ENCODE measurements at places on chromosomes 1 and 21.

GRCh38 chr1:156399355-156400125, 30.5 kb downstream of the RHBG start:
- no peak for DNase-seq

- no peak for DNase-seq
Measured at GRCh38 chr21:45508607-45509565, 33.4 kb downstream of the SLC19A1 start.

DNA sequence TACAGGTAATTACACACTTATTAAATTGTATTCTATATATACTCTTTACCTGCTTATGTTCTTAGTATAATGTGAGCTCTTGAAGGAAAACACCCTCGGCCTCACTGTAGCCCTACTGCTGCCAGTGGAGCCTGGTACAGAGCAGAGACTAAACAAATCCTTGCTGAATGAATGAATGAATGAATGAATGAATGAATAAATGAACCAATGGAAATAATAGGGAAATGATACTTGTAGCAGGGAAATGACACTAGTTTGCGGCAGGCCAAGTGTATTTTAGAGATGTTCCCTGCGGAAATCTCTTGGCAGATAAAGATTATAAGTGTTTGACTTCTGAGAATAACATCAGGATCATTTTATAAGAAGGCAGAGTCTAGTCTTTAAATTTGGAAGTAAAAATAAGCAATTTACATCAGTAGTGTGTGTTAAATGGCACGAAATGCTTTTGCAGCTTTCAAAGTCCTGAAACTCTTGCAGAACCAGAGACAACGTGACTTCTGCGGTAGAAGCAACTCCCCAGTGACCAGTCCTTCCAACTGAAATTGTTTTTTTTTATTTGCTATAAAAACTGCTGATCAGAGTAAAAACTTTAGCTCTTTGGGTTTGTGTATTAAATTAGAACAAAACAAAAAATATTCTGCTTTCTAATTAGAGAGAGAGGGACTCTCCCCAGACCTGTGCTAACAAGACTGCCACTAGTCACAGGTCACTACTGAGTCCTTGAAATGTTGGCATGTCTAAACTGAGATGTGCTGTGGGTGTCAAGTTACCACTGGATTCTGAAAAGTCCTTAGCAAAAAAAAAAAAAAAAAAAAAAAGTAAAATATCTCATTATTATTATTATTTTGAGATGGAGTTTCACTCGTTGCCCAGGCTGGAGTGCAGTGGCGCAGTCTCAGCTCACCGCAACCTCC, 199.3 kb upstream of the MAP1LC3C start:
- no peak for DNase-seq

DNA sequence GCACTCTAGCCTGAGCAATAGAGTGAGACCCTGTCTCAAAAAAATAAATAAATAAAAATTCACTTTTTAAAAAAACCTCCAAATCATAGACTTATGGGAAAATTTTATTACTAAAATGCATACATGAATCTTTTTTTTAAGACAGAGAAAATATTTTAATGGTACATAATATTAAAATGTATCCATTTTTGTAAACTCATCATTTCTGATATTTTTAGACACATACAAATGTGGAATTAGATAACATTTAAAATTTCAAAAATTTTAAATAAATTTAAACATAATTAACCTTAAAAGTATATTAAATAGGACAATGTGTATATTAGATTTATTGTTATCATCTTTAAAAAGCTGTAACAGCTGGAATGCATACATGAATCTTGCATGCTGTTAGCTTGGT, 33.9 kb downstream of the SMAP2 start:
- no peak for DNase-seq

DNA sequence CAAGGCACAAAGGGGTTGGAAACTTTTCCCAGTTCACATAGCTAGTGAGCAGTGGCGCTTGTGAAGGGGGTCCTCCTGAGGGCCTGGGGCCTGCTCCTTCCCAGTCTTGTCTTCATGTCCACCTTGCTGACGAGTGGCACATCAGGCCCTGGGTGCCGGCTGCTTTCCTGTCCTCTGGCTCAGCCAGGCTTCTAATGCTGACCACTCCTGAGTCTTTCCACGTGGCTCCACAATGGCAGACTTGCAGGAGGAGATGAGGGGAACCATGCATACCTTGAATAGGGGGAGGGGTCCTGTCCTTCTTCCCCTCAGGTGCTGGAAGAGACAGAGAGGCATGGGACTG, 38.7 kb downstream of the MAPKAPK2 start:
- DNase-seq = no peak

- DNase-seq = no peak
Measured at GRCh38 chr1:202781180-202781579, 27.0 kb downstream of the KDM5B start.

DNA sequence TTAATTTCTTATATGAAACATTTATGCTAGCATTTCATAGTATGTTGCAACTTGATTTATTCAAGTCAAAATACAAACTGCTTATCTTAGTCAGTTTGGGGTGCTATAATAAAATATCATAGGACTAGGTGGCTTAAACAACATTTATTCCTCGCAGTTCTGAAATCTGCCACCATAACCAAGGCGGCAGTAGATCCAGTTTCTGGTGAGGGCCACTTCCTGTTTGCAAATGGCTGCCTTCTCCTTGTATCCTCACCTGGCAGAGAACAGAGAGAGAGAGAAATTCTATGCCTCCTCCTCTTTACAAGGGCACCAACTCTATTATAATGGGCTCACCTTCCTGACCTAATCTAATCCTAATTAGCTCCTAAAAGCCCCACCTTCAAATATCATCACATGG, 76.1 kb upstream of the RGS2 start:
- DNase-seq = no peak

DNA sequence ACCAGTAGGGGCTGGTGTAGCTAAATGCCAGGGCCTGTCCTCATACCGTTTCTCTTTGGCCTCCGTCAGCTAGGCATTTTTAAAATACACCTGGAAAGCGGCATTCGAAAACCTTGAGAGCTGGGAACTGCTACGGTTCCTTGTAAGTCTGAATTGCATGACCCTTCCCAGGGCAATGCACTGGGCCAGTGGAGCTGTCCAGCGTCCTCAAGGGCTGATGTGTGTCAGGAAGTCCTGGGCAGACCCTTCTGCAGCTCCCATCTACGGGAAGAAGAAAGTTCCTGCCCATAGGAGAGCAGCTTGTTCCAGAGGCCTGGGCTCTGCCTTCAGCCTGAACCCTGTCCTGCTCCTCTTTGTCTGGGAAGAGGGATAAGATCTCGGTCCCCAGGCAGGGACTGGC, 34.1 kb downstream of the UBASH3A start:
- no peak for DNase-seq

GRCh38 chr21:41703857-41704501, 62.9 kb downstream of the RIPK4 start:
- no peak for DNase-seq

DNA sequence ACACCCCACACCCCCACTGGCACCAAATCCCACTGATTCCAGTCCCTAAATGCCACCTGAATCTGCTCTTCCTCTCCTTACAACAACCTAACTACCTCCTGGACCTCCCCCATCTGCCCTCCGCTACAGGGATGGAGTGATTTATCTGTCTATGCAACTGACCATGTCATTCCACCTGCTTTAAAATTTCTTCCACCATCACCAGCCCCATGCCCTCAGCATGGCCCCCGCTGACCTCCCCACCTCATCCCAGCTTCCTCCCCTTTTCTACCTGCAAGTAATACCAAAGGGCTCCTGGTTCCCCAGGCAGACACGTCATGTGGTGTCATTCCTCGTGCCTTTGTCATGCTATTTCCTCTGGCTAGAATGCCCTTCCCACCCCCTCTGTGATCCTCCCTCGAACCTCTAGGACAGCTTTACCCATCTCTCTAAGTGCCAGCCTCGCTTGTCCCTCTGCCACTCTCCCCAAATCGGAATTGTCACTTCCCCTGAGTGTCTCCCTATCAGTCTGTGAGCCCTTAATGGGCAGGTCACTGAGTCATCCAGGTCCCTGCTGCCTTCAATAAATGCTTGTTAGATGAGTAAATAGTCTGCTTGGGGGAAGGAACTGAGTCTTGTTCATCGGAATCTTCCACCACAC, 3.7 kb downstream of the GJB4 start:
- no peak for DNase-seq

- no peak for DNase-seq
Measured at GRCh38 chr1:232017759-232018158, 391.2 kb downstream of the DISC1 start.

- DNase-seq = no peak
Measured at GRCh38 chr1:97764991-97765390, 155.8 kb downstream of the DPYD start.

GRCh38 chr21:34930971-34931370, 118.1 kb downstream of the RUNX1 start:
- DNase-seq = no peak

GRCh38 chr1:117045644-117046043, 14.5 kb upstream of the TTF2 start:
- no peak for DNase-seq

DNA sequence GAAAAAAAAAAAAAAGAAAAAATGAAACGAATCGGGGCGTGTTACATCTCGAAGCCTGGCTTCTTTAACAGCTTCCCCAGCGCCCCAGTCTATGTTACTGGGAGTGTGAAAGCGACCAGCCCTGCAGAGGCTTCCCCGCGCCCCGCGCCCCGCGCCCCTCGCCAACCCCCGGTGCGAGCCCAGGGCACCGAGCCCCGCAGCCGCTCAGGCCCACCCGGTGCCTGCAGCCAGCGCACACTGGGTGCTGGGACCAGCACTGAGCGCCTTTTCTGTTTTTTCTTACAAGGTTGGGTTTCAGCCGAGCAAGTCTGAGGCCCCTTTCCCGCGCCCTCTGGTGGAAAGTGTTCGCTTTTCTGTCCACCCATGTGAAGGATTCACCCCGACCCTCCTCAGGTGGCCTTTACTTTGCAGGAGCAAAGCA, 42.1 kb upstream of the ZNF496 start:
- peak; percentile 38 for DNase-seq

GRCh38 chr1:57518496-57518895, 94.6 kb upstream of the DAB1 start:
- no peak for DNase-seq

GRCh38 chr1:13593511-13594131, 10.0 kb downstream of the PDPN start:
- DNase-seq = no peak

DNA sequence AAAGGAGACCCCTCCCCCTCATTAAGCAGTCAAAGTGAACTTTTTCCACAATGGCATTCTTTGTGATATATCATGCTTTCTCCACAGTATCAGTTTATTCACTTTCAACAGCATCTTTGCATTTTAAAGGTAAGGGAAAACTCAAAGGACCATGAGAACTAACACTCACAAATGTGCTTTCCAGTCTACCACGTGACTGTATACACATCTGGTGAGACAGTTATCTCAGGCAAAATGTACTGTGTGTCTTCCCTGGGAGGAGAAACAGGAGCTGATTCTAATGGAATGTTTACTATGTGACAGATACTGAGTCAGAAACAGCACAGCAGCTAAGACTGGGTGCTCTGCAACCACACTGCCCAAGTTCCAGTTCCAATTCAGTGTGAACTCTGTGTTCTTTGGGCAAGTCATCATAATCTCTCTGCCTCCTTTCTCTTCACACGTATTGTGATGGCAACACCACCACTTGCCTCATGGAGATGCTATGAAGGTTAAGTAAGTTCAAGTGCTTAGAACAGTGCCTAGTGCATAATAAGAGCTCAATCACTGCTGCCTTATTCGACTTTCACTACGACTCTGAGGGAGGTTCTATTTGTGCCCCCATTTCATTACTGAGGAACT, 79.0 kb downstream of the SLC45A1 start:
- no peak for DNase-seq

GRCh38 chr1:193634470-193634869, 448.1 kb upstream of the B3GALT2 start:
- no peak for DNase-seq

- DNase-seq = no peak
Measured at GRCh38 chr1:2920421-2921015, 100.7 kb upstream of the ACTRT2 start.

GRCh38 chr1:155176544-155177071, 3.0 kb downstream of the TRIM46 start:
- DNase-seq = peak; percentile 79

DNA sequence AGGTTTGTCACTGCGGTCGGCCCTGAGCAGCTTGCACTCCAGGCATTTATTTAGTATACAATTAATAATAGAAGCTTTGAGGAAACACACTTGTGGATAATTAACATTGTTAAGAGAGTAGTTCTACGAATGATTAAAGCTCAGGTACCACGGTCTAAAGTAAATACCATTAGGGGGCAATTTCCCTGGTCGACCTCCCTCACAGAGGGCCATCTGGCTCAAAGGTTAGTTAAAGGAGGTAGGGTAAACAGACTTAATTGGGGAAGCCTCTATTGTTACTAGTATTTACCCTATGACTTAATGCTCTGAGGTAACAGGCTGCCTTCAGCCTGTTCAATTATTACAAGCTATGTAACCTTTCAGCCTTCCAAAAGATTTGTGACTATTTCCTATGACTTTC, 122.3 kb upstream of the SLC44A3 start:
- DNase-seq = no peak

DNA sequence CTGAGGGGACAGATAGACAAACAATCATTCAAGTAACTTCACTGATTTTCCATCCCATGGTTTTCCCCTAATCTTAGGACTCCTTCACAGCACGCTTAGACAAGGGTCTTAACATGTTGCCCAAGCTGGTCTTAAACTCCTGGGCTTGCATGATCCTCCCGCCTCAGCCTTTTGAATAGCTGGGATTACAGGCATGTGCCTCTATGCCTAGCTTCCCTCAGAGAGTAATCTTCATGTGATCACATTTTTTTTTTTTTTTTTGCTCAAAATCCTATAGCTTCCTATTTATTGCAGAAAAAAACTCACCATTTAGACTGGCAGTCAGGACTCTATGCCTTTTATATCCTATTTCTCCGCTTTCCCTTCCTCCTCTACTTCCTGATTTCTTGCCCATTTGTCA, 90.4 kb upstream of the DPH5 start:
- no peak for DNase-seq

GRCh38 chr1:221251580-221251979, 372.3 kb downstream of the HLX start:
- no peak for DNase-seq

DNA sequence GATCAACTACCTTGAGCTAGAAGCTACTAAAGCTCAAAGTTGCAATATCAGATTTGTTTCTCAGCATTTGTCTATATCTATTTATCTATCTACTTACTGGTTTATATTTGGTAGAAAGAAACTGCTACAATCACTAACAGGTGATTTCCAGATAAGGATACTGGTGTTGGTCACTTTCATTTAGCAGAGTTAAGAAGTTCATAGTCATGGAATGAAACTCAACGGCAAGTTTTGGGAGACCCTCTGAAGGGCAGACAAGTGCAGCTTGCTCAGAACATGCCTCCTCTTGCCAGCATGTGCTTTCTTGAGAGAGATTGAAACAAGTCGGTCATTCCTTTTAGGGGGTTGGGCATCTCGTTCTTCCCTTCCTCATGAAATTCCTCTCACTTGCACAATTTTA, 296.5 kb downstream of the GRIK1 start:
- no peak for DNase-seq

- DNase-seq = no peak
Measured at GRCh38 chr1:219837274-219837993, 90.9 kb downstream of the SLC30A10 start.
